ENCODE measurements at places on chromosomes 12 and 14.

GRCh38 chr12:107610021-107610859, 75.4 kb upstream of the PWP1 start:
- no peak for DNase-seq

- DNase-seq, result no peak
Measured at GRCh38 chr12:121080909-121081308, 41.9 kb upstream of the OASL start.

- peak; percentile 89 for DNase-seq
Measured at GRCh38 chr12:6335451-6336078, 6.3 kb downstream of the TNFRSF1A start.

- DNase-seq, result no peak
Measured at GRCh38 chr14:70698288-70698687, 56.6 kb downstream of the TTC9 start.

GRCh38 chr12:26318661-26319068, 123.3 kb downstream of the SSPN start:
- peak; percentile 38 for DNase-seq

- peak; percentile 53 for DNase-seq
Measured at GRCh38 chr14:20469890-20470602, 840 bp downstream of the PNP start.

DNA sequence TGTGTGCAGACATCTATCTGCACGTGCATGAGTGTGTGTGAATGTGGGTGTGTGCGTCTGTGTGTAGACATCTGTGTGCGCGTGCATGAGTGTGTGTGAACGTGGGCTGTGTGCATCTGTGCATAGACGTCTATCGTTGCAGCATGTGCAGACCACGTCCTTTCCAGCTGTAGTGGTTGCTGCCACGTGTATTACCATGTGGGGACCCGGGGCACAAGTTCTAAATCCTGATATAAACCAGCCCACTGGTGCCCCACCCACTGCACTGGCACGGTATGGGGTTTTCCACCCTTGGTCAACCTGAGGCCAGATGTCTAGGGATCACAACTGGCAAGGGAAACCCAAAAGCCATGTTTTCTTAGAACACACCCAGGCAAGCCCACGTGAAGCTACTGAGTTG, 197.0 kb downstream of the ANO2 start:
- DNase-seq, result no peak

DNA sequence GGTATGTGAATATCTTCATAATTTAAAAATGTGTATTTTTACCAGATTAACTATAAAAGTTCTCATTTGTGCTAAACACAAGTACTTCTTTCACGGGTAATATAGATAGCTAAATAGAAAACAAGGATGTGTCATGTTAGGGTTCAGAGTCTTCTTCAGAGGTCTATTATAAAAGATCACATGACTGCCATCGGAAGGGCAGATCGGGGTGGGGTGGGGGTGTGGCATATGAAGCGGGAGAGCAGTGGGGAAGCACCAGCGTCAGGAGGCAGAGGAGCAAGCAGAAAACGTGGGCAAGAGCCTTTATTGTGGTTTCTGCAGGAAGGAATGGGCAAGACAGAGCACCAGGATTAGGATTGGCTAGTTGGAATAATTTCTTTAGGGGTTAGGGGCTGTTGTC, 63.7 kb upstream of the DNM1L start:
- no peak for DNase-seq

GRCh38 chr12:25578411-25579143, 25.5 kb upstream of the LMNTD1 start:
- no peak for DNase-seq

DNA sequence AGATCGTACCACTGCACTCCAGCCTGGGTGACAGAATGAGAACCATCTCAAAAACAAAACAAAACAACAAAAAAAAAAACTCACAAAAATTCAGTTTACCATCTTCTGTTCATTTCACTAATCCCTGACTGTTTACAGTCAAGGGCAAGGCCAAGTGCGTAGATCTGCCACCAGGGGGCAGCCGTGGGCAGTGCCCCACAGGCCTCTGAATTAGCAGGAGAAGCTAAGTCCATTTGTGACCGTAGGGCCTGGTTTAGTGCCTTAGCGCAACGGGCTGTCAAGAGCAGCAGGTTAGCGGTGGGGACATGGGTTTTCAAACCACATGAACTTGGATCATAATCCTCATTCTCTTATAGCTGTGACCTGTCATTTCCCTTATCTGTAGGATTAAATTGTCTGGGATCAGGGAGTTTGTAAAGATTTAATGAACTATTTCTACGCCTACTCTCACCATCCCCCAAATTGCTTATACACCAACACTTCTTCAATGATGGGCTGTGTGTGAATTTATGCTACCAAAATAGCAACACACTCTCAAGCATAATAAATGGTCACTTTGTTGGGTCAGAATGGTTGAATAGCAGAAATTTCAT, 49.0 kb downstream of the KCTD10 start:
- DNase-seq, result peak; percentile 87

GRCh38 chr14:21852061-21852664, 178.5 kb upstream of the OR4E1 start:
- DNase-seq, result no peak

- DNase-seq, result peak; percentile 43
Measured at GRCh38 chr12:1505576-1505975, 88.8 kb downstream of the FBXL14 start.

- no peak for DNase-seq
Measured at GRCh38 chr12:44655846-44656245, 220.3 kb downstream of the NELL2 start.

DNA sequence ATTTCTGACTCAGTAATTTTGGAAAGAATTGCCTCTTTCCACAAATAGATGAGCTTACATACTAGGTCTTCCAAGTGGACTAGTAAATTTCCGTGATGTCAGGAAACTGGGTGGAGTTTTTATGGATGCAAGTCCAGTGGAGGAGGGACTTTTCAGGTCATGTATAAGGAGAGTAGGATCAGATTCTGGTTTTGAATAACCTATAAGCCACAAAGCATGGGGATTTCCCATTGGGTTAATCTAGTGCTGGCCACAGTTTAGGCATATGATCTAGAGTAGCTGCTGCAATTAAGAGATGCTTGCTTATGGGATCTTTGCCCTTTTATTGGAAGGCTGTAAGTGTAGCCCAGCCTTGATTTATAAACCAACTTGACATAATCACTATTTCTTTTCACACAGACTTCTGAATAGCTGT, 33.8 kb downstream of the STK38L start:
- DNase-seq, result no peak

- DNase-seq, result no peak
Measured at GRCh38 chr14:68973639-68974038, 5.5 kb downstream of the ACTN1 start.

DNA sequence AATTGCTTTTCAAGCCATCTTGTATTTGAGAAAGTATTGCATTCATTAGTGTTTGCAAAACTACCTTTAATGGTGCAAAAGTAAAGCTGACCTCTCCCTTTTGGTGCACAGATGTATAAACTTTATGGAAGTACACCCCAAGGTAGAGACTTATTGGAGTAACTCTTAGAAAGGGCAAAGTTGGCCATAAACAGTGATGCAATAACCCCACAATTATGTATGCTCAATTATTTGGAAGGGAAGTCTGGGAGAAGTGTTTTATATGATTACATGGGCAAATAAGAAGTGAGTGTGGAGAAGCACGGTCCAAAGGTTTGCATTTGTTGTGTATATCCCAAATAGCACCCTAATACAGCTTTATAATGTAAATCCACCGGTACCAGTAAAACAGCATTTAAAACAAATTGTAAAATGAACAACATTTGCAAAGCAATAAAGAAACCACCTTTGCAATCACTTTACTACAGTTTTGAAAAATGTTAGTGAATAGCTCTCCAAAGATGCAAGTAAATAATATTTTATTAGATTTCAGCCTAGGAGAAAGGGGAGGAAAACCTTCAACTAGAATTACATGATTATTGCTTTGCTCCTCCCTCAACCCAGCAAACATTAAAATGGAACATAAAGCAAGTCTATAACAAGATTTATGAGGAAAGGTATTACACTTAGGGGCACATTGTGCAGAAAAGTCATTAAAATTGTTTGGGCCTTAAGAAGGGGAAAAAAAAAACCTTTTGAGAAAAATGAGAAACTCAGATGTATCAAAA, 70.5 kb downstream of the HMGA2 start:
- DNase-seq, result no peak

DNA sequence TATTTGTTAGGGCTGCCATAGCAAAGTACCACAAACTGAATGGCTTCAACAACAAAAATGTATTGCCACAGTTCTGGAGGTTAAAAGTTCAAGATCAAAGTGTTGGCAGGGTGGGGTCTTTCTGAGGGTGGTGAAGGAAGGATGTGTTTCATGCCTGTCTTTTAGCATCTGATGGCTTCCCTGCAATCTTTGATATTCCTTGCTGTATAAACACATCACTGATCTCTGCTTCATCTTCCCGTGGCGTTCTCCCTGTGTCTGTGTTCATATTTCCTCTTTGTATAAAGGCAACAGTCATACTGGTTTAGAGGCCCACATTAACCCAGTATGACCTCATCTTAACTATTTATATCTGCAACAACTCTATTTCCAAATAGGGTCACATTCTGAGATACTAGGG, 167.5 kb downstream of the BTG1 start:
- DNase-seq, result no peak

GRCh38 chr12:131044760-131045381, 91.2 kb downstream of the ADGRD1 start:
- DNase-seq, result no peak

DNA sequence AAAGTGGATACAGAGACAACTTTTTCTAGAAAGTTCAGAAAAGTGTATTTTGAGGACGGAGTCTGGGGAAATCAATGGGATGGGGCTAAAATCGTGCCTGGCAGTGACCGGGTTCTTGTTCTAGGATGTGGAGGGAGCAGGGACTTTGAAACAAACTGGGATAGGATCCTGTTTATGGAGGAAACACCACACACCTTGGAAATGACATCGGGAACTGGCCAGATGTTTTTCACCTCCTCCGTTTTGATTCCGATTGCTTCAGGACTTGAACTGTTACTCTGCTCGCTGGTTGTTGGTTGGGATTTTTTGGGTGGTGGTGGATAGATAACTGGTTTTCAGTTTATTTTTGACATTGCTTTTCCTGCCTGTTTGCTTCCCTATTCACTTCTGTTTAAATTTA, 506 bp downstream of the EMP1 start:
- DNase-seq, result no peak

DNA sequence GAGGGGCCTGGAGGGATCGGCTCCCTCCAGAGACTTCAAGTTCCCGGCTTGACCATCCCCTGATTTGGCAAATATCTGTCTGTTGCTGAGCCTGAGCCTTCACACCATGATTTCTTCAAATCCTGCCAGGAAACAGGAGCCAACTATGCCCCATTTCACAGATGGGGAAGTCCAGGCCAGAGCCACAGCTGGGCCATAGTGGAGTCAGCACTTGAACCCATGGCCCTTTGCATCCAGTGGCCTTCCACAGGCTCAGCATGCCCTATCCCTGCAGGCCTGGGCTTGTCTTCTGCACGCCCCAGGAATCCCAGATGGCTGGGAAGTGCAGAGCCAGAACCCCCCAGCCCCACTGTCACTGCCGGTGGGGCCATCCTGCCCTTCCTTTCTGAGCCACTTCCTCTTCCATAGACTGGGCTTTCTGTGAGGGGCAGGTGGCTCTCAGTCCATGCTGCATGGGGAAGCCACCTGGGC, 44.9 kb downstream of the CYP46A1 start:
- peak; percentile 53 for DNase-seq

DNA sequence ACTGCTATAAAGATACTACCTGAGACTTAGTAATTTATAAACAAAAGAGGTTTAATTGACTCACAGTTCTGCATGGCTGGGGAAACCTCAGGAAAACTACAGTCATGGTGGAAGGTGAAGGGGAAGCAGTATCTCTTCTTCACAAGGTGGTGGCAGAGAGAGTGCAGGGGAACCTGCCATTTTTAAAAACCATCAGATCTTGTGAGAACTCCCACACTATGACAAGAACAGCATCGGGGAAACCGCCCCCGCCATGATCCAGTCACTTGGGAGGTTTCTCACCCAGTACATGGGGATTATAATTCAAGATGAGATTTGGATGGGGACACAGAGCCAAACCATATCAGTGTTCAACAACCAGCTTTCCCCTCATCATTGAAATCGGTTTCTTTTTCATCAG, 49.9 kb downstream of the AEBP2 start:
- DNase-seq, result no peak

GRCh38 chr14:72104011-72104613, 171.9 kb downstream of the RGS6 start:
- DNase-seq, result no peak

- no peak for DNase-seq
Measured at GRCh38 chr14:67317822-67318221, 41.8 kb downstream of the ATP6V1D start.

DNA sequence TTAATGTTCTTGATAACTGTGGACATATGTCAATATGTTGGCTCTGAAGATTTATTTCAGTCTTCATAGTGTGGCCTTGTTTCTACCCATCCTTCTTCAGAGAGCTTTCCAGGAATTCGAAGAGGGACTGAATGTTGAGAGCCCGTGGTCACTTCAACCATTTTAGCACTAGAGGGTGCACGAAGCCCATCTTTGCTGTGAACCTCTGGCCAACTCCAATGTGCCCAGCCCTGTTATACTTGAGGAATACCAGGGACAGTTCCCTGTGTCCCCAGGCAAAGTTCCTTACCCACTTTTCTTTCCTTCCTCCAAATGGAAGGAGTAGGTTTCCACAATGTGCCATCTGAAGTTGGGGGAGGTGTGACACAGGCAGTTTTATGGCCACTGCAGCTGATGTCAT, 603.5 kb downstream of the RPL10L start:
- no peak for DNase-seq

GRCh38 chr12:88994537-88994936, 357.8 kb downstream of the DUSP6 start:
- DNase-seq, result no peak

DNA sequence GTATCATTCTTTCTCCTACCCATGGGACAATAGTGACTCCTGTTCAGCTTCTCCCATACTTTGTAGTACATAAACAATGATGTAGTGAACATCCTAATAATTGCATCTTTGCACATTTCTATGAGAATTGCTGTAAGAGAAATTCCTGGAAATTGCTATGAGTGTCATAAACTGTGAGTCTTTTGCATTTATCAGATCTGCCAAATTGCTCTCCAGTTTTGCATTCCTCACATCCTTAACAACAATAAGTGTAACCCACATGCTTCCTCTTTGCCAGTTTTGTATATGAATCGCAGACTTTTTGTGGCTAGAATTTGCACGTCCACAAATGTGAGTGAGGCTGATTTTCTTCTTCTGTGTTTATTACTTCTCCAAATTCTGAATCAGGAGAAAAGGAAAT, 124.0 kb upstream of the TBX5 start:
- DNase-seq, result no peak
